ENCODE measurements at places on chromosomes 5 and 9. TPM values are rescaled to one million over a fixed set of nuclear protein-coding genes. Genes with fewer than 3 reads are reported as not detected.

Gene TYRP1
- not detected for total RNA-seq

DNA sequence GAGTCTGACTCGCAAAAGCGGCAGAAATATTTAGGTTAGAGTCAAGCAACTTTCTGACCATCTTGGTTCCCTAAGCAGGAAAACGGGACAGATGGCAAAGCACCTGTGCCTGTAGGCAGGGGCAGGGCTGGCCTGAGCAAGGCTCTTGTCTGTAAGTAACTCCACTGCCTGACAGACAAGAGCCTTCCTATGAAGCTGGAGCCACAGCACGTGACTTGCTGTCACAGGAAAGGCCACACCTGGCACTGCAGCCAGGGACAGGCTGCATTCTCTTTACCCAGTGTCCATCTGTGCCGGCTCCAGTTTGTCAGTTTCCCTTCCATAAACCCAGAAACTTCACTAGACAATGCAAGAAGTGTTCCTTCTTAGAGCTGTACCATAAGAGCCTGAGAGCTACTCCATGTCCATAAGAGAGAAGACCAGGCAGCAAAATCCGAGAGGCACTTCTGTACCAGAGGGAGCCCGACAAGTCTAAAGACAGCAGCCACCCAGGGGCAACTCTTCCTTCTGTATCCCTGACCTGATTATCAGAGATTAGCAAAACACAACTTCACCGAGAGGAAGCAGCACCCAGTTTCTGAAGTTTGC, 78.1 kb downstream of the GPR21 start:
- no peak for DNase-seq

Gene CDC25C
- total RNA-seq, result 3.2 TPM

Gene TLX3
- 161 TPM for total RNA-seq

GRCh38 chr9:114413861-114414301, 26.1 kb upstream of the AKNA start:
- no peak for DNase-seq

- no peak for DNase-seq
Observed at GRCh38 chr5:180593446-180594206, 2.3 kb upstream of the SCGB3A1 start.

DNA sequence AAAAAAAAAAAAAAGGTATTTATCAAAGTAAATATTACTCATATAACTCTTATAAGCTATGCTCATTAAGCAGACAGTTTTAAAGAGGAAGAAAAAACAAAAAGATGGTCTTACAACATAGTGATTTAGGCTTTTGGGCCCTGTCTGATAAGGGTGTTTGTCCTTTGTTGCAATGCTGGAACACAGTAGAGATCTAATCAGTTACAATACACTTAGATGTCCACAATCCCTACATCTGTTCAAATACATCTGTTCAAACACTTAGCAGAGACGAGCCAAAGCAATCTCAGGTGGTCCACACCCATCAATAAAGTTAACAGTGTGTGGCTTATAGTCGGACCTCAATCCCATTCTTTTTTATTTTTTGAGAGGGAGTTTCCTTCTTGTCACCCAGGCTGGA, 11.0 kb downstream of the PRXL2C start:
- DNase-seq, result no peak

DNA sequence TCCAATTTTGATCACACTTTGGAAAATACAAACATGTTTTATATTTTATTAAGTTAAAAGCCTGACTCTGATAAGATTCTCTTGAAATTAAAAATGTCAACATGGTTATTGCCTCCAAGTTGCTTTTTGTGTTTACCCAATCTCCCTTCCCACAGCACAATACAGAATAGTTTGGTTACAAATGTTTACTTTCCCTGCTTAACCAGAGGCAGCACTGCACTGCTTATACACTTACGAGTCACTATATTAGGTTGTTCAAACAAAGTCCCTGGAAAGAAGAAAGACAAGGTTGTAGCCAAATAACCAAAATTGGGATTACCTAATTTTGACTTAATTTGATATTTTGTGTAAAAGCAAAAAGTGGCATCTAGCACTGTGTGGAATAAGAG, 25.9 kb downstream of the SRFBP1 start:
- no peak for DNase-seq

DNA sequence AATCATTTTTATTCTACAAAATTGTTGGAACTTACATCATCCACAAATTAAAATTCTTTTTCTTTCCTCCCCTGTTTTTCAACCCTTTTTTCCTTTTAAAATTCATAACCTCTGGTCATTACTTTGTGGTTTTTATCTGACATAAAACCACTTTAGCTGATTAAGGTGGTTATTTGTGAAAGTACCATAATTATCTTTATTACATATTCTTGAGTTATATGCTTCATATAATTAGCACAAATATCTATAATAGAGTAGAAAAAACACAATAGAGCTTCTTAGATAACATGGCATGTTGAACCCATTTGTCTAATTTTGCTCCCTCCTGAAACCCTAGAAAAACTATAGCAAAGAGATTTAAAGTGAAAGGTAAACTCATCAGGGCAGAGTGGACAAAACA, 22.9 kb upstream of the PPIC start:
- no peak for DNase-seq

Gene SELENOP
- total RNA-seq, result 0.61 TPM

Gene SPINK6
- not detected for total RNA-seq

GRCh38 chr9:37104183-37104889, 16.0 kb upstream of the ZCCHC7 start:
- no peak for DNase-seq

Gene TPPP
- 44.5 TPM for total RNA-seq

- no peak for DNase-seq
Observed at GRCh38 chr9:7478646-7479045, 320.9 kb downstream of the DMAC1 start.

DNA sequence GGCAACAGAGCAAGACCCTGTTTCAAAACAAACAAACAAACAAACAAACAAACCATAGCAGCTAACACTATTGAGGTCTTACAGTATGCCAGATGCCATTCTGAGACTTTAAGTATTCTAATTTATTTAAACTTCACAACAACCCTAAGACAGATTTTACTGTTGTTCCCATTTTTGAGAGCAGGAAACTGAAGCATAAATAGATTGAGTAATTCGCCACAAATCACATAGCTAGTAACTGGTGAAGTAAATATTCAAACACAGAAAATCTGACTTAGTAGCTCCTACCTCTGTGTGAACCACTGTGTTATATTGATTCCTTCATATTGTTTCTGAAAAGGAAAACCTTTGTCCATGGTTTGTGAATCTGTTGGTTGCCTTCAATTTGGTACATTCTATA, 98.4 kb downstream of the UNC13B start:
- no peak for DNase-seq
